HFFc6 (cell line): ENCODE measurements at places on chromosomes 2 and 18. TPM values are rescaled to one million over a fixed set of nuclear protein-coding genes. Genes with fewer than 3 reads are reported as not detected.

CFC1 gene
- total RNA-seq = not detected in 3 replicates

MORN2 gene
- total RNA-seq = 18.6 to 22.1 TPM (median 18.9 TPM) in 3 replicates

SCN2A gene
- total RNA-seq = 0.14 to 0.57 TPM (median 0.18 TPM) in 3 replicates

CXCR1 gene
- total RNA-seq = not detected in 3 replicates

EPB41L5 gene
- total RNA-seq = 1.0 to 1.6 TPM (median 1.4 TPM) in 3 replicates
